Activated CD4-positive, alpha-beta T cell treated with anti-CD3 and anti-CD28 coated beads for 36 hours (primary cell): ENCODE measurements at places on chromosomes 11 and 22. TPM values are rescaled to one million over a fixed set of nuclear protein-coding genes. Genes with fewer than 3 reads are reported as not detected.

DNA sequence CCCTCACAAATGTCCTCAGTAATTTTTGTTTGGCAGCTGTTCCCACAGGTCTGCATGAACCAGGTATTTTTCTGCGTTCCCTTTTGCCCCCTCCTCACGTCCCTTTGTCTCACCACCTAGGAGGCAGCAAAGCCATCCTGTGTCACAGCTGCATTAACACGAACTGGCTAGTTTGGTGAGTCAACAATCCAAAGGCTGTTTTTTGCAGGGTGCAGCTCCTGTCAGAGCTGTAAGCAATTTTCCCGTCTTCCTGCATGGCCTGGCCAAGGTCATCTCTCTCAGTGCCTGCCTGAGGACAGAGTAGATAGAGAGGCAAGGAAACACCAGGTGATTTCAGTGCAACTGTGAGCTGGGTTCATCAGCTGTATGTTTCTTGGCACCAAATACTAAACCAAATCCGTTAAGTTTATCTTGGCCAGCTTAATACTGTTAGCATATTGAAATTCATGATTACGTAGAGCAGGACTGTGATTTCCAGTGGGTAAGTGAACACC lies 20.6 kb upstream of the VSIG10L2 start:
- DNase-seq: no peak

GRCh38 chr11:46127150-46127638 lies 5.9 kb upstream of the PHF21A start:
- peak; percentile 66 for DNase-seq

GRCh38 chr11:64251016-64251752 lies at the start of gene PLCB3:
TSS of gene PLCB3 (plus strand) at chr11:64251530. CDS start at chr11:64251650, 120 bp downstream.
- peak; percentile 78 for DNase-seq

- no peak for DNase-seq
These were observed 5.8 kb upstream of the SEPTIN5 start for GRCh38 chr22:19708321-19709011.

DNA sequence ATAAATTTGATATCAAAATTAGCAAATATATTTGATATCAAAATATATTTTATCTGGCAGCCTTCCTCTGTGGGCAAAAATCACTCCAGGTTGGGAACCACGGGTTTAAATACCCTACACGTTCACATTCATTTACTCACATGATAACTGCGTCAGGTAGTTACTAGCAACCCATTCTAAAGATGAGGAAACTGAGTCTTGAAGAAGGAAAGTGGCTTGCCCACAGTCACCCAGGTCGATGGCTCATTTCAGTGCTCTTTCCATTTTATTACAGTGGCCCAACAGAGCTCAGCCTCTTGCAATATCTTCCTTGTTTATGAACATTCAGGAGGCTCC lies 19.2 kb upstream of the CDON start:
- DNase-seq: no peak

- DNase-seq: no peak
These were observed 148.1 kb downstream of the SPON1 start for GRCh38 chr11:14110629-14111028.

- DNase-seq: no peak
These were observed 969 bp downstream of the CCDC117 start for GRCh38 chr22:28773461-28773867.

DNA sequence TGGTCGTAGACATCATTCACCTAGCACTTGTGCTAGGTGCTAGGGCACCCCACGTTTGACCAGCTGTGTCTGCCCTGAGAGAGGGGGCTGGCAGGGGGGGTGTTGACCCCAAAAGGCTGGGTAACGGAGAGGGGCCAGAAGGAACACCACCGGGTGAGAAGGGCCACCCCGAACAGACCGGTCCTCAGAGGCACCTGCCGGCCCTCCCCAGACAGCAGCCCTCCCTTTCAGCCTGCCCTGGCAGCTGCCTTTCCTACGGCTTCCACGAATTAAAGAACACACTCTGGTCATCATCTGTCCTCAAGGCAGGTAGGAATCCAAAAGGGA lies 977 bp upstream of the KCNJ5 start:
- no peak for DNase-seq

- no peak for DNase-seq
These were observed 138.5 kb downstream of the TTC28 start for GRCh38 chr22:28541137-28541536.

DNA sequence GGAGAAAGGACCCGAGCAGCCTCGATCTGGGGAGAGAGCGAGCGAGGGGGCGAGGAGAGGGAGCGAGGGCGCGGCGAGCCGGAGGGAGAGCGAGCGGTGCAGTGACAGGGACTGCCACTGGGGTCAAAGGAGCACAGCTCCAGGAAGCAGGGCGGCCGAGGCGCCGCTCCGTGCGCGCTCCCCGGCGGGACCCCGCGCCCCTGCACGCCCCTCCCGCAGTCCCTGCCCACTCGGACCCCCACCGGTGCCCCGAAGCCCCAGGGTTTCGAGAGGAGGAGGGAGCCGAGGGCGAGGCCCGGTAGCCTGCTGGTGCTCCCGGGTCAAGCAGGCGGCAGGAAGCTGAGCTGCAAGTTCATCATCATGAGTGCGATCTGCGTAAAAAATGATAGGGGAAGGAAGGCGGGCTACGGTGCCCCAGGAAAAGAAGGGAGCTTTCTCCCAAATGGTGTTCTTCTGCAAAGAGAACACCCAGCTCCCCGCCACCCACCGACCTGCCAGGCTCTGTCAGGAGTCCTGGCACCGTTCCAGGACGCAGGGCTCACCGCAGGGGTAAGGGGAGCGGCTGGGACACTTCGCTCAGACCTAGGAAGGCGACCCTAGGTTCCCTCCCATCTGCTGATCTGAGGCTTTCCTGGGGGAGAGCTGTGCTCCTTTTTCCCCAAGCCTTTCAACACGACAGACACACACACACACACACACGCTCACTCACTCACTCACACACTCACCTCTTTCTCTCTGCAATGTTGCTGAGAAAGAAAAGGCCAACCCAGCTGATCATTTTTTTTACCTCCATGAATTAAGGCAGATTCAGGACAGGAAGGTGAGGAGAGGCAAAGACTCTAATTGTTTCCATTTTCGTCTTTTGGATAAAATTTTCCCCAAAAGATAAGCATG lies at the start of gene MPPED2:
Gene MPPED2 (minus strand): TSS at position 103 of the 894 bp plus-strand sequence. CDS start 5,980 bp downstream, outside the sequence.
- DNase-seq: peak; percentile 65

DNA sequence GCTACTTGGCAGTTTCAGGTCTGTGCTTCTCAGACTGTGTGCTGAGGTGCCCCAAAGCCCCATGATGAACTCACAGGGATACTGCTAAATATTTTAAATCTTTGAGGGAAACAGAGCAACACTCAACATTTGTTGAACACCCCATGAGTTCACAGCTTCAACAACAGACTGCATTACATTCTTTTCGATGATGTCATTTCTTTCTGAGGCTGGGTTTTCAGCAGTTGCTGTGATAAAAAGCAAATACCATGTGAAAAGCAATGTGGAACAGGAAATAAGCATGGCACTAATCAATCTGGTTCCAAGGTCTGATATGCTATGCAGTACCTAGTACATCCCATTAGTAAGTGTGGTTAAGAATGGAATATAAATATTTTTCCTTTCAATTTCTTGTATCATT lies 82.7 kb downstream of the RPL27A start:
- no peak for DNase-seq

DNA sequence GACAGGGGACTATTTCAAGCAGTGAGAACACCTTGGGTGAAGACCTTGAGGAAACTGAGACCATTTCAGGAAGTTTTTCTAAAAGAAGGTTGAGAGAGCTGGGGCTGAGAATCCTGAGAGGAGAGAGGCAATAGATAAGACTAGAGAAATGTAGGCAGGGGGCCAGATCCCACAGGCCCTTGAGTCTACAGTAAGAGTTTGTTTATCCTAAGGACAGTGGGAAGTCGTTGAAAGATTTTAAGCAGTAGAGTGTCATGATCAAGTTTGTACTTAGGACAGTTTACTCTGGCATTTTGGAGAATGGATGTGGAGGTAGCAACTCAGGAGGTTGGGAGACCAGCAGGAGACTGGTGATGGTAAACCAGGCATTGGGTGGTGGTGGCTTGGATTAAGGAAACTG lies 17.1 kb downstream of the HSD17B12 start:
- DNase-seq: no peak

GRCh38 chr11:72586321-72587090 lies 87.7 kb downstream of the PDE2A start:
- DNase-seq: no peak

DNA sequence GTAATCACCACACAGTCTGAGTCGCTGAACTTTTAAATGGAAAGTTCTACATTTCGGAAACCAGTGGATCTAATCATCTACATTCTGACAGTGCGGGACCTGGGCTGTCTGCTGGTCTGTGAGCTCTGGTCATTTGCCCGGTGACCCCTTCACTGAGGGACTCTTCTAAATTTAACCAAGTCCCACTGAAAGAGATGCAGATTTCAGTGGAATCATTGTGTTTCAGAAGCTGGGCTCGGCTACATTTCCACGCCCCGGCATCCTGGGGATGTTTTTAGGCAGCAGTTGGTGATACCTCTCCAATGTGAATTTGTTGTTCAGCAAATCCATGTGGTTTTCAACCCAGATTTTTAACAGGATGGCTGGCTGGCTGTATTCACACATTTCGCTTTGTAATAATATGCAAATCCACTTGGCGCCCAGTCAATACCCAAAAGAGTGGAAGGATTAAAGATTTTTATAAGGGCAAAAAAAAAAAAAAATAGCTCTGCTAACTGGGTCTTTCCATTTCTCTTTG lies 145.5 kb upstream of the RASSF10 start:
- no peak for DNase-seq

DNA sequence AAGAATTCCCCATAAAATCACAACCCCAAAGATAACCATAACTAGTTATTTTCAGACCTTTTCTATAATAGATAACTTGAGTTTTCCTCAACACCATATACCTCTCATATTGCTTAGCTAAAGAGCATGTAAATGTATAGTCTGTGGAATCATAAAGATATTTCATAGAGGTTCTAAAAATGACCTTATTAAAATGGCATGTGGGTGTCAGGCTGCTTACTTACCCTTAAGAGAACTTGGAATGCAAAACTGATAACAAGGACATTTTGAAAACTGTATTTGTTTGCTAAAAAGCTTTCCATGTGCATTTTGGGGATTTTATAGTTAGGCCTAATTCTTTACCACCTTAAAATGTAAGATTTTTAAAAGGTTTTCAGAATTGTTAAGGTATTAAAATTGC lies 4.7 kb downstream of the SIK2 start:
- no peak for DNase-seq

DNA sequence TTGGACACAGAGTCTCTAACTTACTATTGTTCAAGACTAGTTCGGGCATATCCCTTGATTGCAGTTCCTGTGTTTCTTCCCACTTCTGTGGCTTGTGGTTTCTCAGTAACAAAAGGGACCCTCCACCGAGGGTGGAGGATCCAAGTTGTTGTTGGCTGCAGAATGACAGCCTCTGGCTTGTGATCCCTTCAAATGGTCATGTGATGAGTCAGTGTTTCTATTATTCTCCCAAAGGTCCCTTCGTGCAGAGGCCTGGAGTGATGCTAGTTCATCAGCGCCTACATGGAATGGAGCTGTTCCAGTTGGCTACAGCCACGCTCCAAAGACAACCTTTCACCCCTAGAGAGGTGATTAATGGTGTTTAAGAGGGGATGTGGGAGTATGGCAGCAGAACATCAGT lies 2.6 kb upstream of the VWCE start:
- DNase-seq: no peak

- no peak for DNase-seq
These were observed 2.1 kb upstream of the GSTP1 start for GRCh38 chr11:67581469-67581868.

DNA sequence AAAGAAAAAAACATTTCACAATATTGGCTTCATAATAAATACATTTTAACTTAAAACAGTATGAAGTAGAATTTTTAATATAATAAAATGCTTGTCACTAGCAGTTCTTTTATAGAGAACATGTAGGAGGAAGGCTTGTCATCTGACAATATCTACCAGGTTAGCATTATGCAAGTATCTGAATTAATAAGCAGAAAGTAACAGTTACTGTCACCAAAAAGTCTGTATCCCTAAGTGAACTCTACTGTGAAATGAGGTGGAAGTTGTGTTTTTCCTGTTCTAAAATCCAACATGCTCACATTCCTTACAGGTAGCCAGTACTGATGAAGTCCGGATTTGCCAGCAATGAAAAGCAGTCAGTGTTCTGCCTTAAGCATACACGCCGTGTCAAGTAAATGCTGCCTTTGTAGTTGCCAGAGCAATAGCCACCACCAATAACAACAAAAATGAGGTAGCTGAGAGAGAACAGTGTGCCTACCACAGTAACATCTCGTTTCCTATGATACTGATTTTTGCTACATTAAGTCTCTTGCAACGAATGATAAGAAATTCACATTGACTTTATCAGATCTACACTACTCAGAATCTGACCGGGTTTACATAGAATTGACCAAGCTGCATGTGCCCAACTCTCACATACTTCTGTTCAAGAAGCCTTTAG lies 95.5 kb downstream of the SIK3 start:
- no peak for DNase-seq

DNA sequence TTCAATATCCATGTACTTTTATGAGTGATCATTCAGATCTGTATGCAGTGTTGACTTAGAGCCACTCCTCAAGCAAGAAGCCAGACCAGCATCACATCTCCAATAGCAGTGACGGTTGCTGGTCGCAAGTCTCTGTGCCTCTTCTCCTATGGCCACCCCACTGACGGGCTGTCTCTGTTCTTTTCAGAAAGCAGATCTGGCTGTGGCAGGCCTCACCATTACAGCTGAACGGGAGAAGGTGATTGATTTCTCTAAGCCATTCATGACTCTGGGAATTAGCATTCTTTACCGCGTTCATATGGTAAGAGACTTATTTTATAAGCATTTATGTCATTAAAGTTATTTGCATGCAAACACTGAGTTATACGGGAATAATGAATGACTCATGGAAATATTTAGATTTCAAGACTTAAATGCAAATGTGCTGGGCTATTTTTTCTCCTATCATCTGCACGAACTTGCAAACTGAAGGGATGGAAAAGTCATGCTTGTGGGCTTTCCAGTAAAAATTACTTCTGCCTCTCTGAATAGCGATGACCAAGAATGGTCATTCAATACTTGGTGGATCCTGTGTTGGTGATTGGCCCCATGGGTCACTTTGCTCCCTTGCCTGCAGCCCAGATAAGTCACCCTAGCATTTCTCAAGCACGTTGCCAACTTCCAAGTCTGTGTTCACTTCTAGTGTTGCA lies 83.6 kb upstream of the TBCEL start:
- no peak for DNase-seq

GRCh38 chr22:29733362-29734201 lies 13.8 kb downstream of the CABP7 start:
- no peak for DNase-seq

GRCh38 chr11:134541355-134541754 lies 129.3 kb upstream of the B3GAT1 start:
- DNase-seq: no peak

- DNase-seq: no peak
These were observed 150.8 kb upstream of the TIMP3 start for GRCh38 chr22:32650553-32651345.

DNAJB7 gene
- not detected for total RNA-seq

OR5M10 gene
- total RNA-seq: not detected

CARD16 gene
- total RNA-seq: 13.9 TPM

CASP5 gene
- total RNA-seq: not detected

WT1 gene
- not detected for total RNA-seq

SIAE gene
- total RNA-seq: 12.2 TPM

DDIAS gene
- total RNA-seq: 16.9 TPM

OR51I1 gene
- not detected for total RNA-seq

F2 gene
- total RNA-seq: not detected

DDI1 gene
- not detected for total RNA-seq

FAM89B gene
- 22.7 TPM for total RNA-seq

IGLL1 gene
- not detected for total RNA-seq

AAMDC gene
- total RNA-seq: 4.8 TPM

KCNC1 gene
- total RNA-seq: not detected

UCP3 gene
- 0.73 TPM for total RNA-seq
